ENCODE measurements at places on chromosomes 3 and 15.

- DNase-seq, result peak; percentile 81
These were observed 37.2 kb downstream of the SLC6A6 start for GRCh38 chr3:14439501-14440167.

- no peak for DNase-seq
These were observed 92.3 kb upstream of the ADAMTS17 start for GRCh38 chr15:100434038-100434437.

GRCh38 chr3:133384331-133385027 is 15.4 kb upstream of the BFSP2 start:
- peak; percentile 64 for DNase-seq

GRCh38 chr3:107421881-107422280 is 44.6 kb downstream of the CCDC54 start:
- DNase-seq, result no peak

DNA sequence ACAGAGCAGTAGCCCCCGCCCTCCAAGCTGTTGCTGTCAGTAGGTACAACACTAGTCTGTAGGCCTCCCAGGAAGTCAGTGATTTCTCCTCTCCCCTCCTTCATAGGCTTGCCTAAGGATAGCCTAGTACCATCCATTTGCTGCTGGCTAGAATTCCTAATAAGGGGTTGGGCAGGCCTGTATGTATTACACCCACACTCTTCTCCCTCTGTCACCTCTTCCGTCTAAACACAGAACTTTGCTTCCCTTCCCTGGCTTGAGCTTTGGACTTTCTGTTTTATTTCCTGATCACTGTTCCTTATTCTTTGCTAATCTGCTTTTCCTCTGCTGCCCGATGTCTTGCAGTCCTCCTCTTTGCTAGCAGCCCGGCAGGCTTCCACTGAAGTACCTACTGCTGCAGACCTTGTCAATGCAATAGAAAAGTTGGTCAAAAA is 93.4 kb upstream of the UMPS start:
- DNase-seq, result no peak

- no peak for DNase-seq
These were observed 77.4 kb upstream of the IQSEC1 start for GRCh38 chr3:13150624-13151023.

- no peak for DNase-seq
These were observed 502.7 kb downstream of the SOX2 start for GRCh38 chr3:182214416-182214815.

- DNase-seq, result no peak
These were observed 88.3 kb downstream of the SOX14 start for GRCh38 chr3:137852391-137852830.

GRCh38 chr15:32730677-32731654 is 13.2 kb downstream of the GREM1 start:
- no peak for DNase-seq

GRCh38 chr15:36880913-36881460 is 219.4 kb downstream of the MEIS2 start:
- no peak for DNase-seq

GRCh38 chr3:78979028-78979427 is 788.8 kb downstream of the ROBO1 start:
- DNase-seq, result no peak

DNA sequence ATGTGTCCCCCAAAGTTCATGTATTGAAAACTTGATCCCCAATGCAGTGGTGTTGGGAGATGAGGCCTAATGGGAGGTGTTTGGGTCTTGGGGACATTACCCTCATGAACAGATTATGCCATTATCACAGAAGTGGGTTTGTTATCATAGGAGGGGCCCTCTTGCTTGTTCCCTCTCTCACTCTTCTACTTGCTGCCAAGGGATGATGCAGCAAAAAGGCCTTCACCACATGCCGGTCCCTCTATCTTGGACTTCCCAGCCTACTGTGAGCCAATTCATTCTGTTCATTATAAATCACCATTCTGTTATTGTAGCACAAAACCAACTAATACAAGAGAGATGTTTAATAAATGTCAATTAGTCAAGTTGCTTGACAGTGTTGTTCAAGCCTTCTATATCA is 47.2 kb downstream of the FAM227B start:
- DNase-seq, result no peak

DNA sequence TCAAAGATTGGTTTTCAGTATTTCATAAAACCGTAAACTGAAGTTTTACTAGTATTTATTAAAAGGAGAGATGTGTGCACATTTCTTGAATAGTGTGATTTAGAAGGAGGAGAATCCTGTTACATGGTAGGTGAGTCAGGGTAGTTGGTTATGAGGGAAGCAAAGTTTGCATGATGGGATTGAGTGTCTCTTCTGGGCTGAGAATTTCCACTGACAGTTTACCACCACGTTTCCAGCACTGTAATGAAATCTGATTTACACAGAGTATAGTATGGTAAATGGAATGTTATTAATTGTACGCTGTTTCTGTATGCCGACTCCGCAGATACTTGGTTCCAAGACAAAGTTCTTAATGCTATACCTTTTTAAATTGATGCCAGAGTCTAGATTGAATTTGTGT is 1.6 kb downstream of the NECTIN3 start:
- no peak for DNase-seq

DNA sequence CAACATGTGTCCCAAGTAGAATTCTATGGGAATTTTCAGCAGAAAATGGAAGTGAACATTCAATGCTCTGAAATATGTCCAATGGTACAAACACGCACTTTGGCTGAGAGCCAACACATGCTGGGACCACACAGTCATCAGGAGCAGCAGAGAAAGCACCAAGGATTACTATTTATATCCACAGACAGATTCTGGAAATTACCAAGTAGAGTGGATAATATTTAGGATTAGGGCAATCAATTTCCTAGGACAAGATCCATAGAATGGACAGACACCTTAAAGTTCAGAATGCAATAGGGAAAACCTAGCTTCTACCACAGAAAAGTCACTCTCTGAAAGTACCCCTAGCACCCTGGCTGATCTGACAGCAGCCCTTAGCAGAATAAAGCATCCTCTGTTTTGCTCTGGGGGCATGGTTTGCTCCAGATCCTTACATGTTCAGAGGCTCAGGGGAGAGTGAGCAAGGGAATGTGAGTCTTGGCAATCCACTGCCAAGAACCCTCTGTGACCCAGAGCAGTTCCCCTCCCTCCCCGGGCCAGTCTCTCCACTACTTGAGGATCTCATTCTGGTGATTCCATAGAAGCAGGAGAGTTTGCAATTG is 206.0 kb upstream of the WNT5A start:
- DNase-seq, result no peak

DNA sequence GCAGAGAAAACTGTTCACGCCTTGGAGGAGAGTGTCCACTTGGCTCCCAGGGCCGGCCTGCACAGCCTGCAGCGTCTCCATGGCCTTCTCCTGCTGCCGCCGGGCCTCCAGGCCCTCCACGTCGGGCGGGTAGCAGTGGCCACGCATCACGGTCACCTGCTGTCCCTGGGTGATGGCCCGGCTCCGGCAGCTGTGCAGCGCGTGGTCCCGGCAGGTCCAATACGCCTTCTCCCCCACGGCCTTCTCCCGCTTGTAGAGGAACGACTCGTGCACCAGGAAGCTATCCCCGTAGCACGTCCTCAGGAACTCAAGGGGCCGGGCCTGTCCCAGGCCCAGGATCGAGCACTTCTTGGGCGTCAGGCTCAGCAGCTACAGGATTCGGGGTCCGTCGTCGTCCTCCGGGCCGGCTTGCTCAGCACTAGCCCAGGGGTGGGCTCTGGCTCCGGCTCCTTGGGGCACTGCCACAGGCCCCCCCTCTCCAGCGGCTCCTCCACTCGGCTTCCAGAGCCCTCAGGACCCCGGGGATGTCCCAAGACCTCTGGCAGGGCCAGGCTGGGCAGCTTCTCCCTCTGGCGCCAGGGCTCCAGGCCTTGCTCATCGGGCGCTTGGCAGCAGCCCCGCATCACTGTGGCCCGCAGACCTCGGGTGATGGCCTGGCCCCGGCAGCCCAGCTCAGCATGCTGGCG is 83.6 kb upstream of the FXR1 start:
- no peak for DNase-seq

DNA sequence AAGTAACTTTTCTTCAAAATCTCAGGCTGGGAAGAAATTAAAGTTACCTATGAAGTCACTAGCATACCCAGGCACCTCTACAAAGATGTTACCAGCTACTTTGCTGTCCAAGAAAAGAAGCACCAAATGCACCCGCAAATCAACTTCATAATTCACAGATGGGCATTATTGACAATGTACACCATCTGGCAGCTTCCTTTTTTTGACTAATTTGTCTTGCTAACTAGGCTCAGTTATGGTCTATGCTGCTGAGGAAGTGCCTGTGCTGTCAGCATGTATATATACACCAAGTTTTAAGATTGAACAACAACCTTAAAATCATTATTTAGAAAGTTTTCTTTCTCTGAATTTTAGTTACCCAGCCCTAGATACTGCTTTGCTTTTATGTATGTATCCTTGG is 93.8 kb downstream of the NSUN3 start:
- no peak for DNase-seq

- DNase-seq, result no peak
These were observed 2.0 kb downstream of the RPL32 start for GRCh38 chr3:12839156-12839946.

- no peak for DNase-seq
These were observed 271.3 kb upstream of the TPRG1 start for GRCh38 chr3:188900421-188900951.

- peak; percentile 22 for DNase-seq
These were observed 92.8 kb downstream of the DUT start for GRCh38 chr15:48423896-48424475.

- DNase-seq, result no peak
These were observed 66.4 kb downstream of the XXYLT1 start for GRCh38 chr3:195204360-195205163.

GRCh38 chr3:116112696-116113095 is 332.6 kb downstream of the LSAMP start:
- no peak for DNase-seq

DNA sequence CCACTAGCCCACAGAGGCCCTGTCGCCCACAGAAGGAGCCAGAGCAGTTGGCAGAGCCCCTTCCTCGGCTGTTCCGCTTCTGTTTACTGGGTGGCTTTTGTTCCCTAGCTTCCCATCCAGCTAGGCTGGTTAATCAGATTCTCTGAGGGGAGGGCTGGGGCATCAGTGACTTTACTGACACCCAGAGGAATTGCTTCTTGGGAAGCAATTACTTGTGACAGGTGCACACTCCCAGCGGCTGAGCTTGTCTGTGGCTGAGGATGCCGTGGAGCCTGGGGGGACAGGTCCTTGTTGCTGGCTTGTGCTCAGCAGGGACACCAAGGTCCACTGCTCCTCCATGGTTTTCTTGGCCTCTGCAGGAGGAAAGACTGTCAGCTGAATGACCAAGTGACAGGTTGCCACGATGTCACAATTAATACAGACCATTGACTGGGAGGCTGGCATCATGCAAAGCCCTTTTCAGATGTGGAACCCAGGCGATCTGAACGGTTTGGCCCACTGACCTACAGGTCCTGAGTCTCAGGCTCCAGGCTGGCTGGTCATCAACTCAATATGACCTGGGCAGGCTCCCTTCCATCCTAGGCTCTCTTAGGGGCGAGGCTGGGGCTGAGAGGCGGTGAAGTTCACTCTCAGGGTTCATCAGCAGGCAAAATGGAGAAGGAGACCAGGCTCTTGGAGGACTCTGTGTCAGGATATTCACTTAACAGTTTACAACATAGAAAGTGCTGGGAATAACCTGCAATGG is 31.8 kb upstream of the SFMBT1 start:
- no peak for DNase-seq

- peak; percentile 34 for DNase-seq
These were observed 10.0 kb downstream of the MRPS25 start for GRCh38 chr3:15055019-15055557.

GRCh38 chr15:88782465-88782864 is 20.8 kb upstream of the ACAN start:
- DNase-seq, result no peak
